ENCODE measurements at places on chromosomes 11 and 22.

GRCh38 chr22:26648011-26648497 is 9.3 kb upstream of the MIAT start:
- peak; percentile 100 for DNase-seq

DNA sequence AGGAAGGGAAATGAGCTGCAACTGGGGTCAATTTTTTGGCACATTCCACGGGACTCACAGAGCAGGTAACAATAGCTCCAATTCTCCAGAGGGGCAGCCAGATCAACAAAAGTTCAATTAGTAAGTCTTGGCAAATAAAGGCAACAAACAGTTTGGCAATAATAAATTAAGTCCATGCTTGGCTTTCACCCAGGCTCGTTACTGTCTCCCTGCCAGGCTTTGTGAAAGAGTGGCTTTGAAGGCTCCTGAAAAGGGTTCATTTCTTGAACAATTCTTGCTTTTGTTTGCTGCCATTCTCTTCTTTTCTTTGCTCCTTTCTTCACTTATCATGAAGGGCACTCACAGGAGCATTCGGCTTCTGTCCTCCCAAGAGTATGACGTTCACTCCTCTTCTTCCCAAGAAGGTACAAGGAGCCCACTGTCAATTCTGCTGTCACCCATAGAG is 123.3 kb downstream of the APIP start:
- peak; percentile 93 for DNase-seq

- no peak for DNase-seq
These were observed at the start of gene SLC22A25 for GRCh38 chr11:63243533-63243932. Gene SLC22A25, minus strand, starts transcription at chr11:63243599. Its CDS starts 13,947 bp downstream, at chr11:63229652.

GRCh38 chr11:92295175-92296137 is 70.8 kb downstream of the FAT3 start:
- DNase-seq, result no peak

DNA sequence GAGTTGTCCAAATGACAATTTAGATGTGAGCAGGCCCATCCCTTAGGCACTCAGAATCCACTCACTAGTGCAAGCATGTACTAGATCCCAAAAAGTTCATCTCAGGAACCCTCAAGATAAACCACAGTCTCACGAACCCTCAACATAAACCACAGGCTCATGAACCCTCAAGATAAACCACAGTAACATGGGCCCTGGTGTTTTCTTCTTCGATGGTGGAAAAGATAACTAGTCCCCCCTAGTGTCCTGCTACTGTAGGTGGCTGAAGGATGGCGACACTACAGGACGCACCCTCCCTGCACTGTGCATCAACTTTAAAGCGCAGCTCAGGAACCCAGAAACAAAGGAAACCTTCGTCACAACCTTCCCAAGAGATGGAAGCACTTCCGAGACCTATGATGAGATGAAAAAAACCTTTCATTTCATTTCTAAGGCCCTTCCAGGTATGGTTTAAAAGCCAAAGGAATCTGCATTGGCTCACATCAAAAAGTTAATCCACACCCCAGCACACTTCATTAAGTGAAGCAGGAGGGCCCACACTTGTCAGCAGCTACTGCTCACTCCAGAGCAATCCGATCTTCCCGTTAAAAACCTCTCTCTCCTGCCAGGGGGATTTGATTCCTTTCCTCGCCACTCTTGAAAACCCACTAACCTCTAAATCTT is 2.4 kb downstream of the LARGE1 start:
- DNase-seq, result no peak

DNA sequence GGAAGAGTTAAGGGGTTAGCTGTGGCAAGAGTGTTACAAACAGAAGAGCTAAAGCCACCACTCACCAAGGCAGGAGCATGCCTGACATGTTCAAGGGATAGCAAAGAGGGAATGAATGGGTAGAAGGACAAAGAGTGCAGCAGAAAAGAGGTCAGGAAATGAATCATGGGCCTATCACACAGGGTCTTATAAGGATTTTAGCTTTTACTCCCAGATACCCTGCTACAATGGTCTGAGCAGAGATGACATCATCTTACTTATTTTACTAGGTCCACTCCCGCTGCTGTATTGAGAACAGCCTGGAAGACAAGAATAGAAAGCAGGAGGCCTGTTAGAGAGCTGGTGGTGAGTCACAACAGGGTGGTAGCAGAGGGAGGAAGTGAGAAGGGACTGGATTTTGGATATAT is 9.8 kb downstream of the TRAF6 start:
- DNase-seq, result peak; percentile 16

GRCh38 chr22:45225732-45226502 is 14.8 kb downstream of the KIAA0930 start:
- DNase-seq, result no peak

GRCh38 chr22:49951000-49951677 is 9.4 kb upstream of the PIM3 start:
- peak; percentile 28 for DNase-seq

DNA sequence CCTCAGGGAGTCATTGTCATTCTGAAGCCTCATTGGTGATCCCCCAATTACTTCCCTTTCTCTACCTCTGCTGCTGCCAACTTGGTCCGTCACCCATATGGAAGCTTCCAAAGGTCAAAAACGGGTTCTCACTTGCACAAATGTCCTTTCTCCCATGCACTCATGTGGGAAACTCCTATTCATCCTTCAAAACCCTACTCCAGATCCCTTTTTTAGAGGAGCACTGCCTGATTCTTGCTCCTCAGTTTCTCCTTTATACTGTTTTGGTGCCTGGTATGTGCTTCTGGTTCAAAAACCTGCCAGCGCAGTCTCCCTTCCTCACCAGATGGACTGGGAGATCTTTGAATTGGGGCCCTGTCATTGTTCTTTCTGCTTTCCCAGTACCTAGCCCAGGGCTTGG is 41.9 kb downstream of the MYO18B start:
- DNase-seq, result no peak

- no peak for DNase-seq
These were observed 35.3 kb downstream of the MYBPC3 start for GRCh38 chr11:47317064-47317828.

DNA sequence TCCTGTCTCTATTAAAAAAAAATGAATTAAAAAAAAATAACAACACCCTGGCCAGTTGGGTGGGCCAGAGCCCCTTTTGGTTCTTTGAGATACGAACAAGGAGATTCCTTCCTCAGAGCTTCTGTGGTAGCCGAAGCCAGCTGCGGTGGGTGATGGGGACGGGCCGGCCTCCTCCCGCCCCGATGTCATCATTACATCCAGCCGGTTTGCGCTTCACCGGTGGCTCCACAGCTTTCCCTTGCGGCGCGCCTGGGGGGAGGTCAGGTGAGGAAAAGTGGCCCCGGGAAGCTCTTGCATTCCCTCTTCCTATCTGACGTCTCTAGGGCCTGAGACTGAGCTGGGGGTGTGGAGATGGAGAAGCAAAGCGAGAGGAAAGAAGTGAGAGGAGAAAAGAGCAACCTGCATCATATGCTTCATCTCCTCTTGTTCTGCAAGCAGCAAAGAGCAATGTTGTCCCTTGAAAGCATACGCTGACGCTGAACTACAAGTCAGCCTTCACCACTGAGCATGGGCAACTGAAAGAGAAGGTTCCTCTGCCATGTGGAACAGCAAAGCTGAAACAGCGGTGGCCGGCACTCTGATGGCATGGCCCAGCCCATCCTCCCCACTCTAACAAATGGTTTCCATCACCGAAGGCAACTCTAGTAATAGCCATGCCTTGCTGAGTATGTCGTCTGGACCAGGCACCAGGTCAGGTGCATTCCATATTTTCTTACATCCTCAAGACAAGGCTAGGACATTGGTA is 6.0 kb downstream of the ADAMTS8 start:
- no peak for DNase-seq

- peak; percentile 81 for DNase-seq
These were observed 1.5 kb downstream of the DDB2 start for GRCh38 chr11:47216121-47216798.

DNA sequence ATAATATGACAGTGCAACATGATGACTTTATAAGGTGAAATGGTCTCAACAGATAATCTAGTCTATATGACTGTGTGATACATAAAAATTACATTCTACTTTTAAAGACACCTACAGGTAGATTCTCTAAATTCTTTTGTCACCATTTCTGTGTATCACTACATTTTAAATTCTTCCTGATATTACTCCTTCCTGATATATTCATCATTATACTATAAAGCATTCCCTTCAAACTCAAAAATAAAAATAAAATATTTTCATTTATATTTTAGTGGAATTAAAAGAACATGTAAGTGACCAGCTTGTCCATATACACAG is 1062.3 kb downstream of the DLG2 start:
- DNase-seq, result no peak

DNA sequence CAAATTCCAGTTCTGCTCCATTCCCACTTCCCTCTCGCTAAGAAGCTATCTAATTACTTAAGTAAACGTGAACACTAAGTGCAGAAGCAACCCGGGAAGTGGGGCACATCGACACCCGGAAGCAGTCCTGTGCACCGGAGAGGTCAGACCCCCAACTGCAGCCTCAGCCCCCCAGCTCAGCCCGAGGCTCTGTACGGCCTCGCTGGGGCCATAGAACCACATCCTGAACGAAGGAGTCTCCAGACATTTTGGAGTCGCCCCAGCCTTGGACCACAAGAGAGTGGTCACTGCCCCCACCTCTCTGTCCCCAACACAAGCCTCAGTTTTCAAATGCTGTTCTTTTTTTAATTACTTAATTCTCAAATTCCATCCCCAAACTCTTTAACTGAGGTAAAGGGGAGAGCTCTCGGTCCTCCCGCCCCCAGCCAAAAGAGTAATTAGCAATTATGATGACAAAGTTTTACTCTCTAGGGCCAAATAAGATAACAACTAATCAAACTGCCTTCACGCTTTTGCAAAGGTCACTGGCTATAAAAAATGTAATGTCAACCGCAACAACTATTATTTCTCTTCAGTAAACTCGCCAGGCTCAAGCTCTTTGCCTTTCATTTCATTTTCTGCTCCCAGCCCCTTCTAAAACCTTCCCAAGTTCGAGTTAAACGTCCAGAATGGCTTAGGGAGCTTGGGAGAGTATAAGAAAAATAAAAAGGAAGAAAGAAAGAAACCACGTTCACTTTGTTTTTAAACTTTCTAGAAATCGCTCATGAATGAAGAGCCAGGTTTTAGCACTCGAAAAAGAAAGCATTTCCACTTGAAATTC is 2.2 kb downstream of the PAX6 start:
- DNase-seq, result peak; percentile 78

DNA sequence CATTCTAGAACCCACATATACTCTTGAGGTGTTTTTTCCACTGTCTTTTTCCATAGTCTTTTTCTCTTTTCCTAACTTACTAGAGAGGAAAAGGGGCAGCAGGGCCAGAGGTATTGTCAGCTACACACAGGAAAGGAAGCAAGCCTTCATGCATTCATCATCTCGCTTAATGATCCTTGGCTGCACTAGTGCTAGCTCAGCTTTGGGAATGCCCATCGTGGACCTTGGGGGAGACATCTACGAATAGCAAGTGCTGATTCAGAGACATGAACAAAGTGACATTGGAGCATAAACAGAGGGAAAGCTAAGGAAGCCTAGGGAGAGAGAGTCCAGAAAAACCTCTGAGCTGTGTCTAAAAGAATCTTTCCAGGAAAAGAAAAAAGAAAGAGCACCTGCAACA is 466.3 kb upstream of the ARHGAP42 start:
- peak; percentile 53 for DNase-seq

DNA sequence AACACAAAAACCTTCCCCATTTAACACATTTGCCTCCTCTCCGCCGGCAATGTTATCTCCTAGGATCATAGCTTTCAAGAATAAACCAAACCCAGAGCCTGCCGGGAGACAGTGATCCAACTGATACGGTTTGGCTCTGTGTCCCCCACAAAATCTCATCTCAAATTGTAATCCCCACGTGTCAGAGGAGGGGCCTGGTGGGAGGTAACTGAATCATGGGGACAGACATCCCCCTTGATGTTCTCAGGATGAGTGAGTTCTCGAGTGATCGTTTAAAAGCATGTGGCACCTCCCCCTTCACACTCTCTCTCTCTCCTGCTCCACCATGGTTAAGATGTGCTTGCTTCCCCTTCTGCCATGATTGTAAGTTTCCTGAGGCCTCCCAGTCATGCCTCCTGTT is 33.3 kb downstream of the RBFOX2 start:
- DNase-seq, result no peak

DNA sequence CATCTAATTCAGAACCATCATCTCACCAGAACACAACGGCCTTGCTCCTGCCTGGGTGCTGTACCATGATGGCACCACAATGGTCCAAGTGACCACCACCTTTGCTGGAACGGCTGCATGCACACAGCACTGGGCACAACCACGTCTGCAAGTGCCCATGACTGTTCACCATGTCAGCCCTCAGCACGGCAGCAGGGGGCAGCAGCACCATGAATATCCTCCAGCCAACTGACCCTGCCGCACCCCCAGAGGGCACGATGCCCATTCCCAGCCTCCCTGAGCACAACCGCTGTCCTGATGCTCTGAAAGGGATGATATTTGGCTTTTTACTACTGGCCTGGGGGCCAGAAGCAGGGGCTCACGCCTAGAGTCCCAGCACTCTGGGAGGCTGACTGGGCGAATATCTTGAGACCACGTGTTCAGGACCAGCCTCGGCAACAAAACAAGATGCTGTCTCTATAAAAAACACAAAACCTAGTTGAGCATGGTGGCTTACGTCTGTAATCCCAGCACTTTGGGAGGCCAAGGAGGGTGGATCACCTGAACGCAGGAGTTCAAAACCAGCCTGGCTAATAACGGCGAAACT is 25.7 kb downstream of the DRD4 start:
- DNase-seq, result peak; percentile 44

DNA sequence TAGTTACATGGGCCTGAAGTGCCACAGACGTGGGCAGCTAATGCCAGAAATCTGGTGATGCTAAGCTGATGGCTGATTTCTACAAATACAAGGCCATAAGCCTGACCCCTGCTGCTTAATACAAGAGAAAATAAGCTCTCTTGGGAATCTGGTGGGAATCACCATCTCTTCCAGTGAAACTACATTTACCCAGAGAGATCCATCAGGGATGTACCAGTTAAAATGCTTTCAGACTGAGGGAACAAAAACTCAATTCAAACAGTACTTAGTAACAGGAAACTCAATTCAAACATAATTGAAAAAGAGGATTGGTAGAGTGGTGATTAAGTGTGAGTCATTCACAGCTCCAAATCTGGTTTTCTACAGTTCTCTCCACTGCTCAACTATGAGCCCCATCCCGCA is 1.7 kb upstream of the CAVIN3 start:
- DNase-seq, result peak; percentile 92

- peak; percentile 53 for DNase-seq
These were observed 22.7 kb upstream of the RASD2 start for GRCh38 chr22:35517769-35518530.

GRCh38 chr22:40533712-40534378 is 102.7 kb downstream of the MRTFA start:
- peak; percentile 44 for DNase-seq

DNA sequence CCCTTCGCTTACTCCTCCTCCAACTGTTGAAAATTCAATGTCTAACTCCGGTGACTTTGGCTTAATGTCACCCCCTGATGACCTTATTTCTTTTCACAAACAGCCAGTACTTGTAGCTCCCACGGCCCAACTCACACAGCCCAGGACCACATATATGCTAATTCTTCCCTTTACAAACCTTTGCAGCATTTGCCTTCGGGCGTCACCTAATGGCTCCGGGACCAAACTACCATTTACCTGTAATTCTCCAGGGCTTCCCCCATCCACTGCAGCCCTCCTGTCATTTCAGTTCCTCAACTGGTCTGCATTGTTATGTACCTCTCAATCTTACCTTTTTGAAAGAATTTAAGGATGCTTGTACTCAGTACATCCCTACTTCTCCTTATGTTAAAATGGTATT is 29.8 kb upstream of the OR56B4 start:
- DNase-seq, result peak; percentile 2

Data from NCI-H69 (cell line).